ENCODE measurements at places on chromosomes 12 and 14.

GRCh38 chr12:56922031-56922430 lies 12.2 kb downstream of the SDR9C7 start:
- DNase-seq = no peak

- DNase-seq = no peak
Observed at GRCh38 chr12:68905733-68906132, 27.2 kb downstream of the CPM start.

DNA sequence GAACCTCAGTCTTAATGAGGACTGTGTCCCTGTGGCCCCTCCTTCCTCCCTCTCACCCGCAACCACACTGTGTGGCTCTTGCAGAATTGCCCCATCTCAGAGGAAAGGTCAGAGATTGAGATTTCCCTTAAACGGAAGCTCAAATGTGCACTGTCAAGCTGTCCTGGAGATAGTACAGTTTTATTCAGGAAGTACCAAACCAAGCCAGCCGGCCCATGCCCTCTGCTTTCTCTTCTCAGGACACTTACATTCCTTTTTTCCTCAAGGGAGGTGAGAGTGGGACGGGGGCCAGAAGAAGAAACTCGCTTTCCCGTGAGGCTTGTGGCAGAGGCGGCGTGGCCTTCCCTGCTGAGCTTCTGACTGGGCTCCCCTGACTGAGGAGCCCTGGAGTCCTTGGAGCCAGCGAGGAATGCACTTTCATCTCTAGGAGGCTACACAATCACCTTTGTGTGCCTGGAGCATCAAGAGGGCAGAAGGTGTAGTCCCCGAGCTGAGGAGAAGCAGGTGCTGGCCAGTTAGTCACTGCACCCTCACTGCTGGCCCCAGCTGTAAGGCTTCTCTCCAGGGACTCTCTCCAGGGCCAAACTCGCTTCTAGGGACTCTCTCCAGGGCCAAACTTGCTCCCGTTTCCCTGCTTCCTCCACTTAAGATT lies 24.1 kb upstream of the ATP2A2 start:
- DNase-seq = no peak

GRCh38 chr12:31214626-31215517 lies 111.1 kb downstream of the SINHCAF start:
- no peak for DNase-seq

DNA sequence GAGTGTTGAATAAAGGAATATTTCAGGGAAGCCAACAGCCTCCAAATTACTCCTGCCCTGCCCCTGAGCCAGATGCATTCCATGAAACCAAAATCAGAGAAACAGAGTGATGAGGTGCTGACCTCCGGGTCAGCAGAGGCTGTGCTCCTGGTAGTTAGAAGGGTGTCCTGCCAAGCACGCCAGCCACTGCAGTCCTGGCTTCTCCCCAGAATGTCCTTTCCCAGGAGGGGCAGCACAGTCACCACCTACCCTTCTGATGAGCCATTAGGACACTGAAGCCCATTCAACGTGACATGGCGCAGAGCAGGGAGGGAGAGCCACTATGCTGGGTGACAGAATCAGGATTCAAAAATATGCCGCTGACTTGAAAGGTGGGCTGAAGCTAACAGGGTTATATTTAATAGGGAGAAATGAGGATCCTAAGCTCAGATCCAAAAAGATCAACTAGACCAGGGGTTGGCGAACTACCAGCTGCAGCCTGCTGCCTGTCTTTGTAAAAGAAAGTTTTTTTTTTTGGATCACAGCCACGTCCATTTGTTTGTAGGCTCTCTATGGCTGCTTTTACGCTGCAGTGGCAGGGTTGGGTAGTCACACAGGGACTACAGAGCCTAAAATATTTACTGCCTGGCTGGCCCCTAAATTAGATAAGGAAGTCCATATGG lies 34.5 kb upstream of the PLEK2 start:
- peak; percentile 31 for DNase-seq

GRCh38 chr12:96237465-96238077 lies 43.4 kb downstream of the ELK3 start:
- no peak for DNase-seq

DNA sequence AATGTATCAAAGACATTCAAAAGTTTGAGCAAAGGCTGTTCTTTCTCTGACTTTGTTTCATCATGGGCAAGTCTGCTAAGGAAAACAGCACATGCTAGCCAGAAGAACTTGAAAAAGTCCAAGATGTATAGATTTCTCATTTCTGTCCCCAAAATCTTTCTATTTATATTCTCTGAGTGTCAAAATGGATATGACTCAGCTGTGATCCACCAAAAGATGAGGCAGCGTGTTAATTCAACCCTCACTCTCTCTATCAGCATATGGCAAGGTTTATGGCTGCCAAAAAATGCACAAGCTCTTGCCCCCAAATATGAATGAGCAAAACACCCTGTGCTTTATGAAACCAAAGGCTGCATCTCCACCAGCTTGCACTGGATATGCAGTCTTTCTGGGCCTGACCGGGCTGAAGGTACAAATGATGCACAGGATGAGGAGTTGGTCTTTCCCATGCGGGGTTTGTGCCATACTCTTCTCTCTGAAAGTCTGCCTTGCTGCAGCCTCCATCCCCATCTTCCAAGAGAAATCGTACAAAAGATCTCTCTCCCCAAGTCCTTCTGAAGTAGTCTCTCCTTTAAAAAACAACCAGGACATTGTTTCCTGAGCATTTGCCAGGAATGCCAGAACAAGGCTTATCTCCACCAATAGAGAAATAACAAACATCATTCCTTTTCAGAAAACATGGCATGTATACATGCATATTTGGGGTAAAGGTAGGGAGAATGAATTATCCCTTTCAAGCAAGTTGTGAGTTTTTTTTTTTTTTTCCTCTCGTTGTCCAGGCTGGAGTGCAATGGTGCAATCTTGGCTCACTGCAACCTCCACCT lies 203.4 kb downstream of the TMX1 start:
- peak; percentile 79 for DNase-seq

- no peak for DNase-seq
Observed at GRCh38 chr12:27524839-27525753, 1.1 kb downstream of the PPFIBP1 start.

- no peak for DNase-seq
Observed at GRCh38 chr12:11922361-11922760, 148.4 kb upstream of the BCL2L14 start.

GRCh38 chr12:44227616-44228015 lies 391.7 kb downstream of the TMEM117 start:
- no peak for DNase-seq

GRCh38 chr14:49114161-49114893 lies 471.9 kb downstream of the RPS29 start:
- DNase-seq = no peak

GRCh38 chr14:100828031-100828769 lies 2.3 kb downstream of the MEG3 start:
- no peak for DNase-seq

DNA sequence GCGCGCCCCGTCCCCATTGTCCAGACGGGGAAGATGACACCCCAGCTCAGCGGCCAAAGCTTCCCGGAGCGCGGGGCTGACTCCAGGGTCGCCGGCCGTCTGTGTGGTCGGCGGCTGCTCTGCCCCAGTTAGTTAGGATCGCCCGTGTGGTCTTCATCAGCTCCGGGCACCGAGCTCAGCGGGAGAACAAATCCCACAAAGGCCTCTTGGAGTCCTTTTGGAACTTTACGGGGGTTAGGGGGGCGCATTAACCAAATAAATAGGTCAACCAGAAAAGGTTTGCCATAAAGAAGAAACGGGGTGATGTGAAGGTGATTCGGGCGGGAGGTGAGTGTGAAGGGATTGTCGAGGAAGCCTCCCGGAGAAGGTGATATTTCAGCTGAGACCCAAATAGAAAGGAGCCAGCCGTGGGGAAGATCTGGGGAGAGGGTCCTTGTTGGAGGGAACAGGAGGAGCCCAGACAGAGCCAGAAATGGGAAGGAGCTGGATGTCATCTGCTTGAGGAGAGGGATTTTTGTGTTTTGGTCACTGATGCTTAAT lies 697 bp downstream of the ATP6V0A2 start:
- no peak for DNase-seq
